ENCODE measurements at places on chromosomes 7 and 10.

DNA sequence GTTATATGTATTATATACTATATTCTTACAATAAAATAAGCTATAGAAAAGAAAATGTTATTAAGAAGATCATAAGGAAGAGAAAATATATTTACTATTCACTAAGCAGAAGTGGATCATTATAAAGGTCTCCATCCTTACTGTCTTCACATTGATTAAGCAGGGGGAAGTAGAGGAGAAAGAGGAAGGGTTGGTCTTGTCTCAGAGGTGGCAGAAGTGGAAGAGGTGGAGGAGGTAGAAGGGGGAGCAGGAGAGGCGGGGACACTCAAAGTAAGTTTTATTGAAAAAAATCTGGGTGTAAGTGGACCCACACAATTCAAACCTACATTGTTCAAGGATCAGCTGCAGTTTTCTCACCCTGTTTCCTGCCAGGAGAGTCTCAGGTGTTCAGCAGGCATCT is 28.9 kb upstream of the ERCC6 start:
- DNase-seq = no peak

- no peak for DNase-seq
Observed at GRCh38 chr7:13849163-13849892, 140.1 kb downstream of the ETV1 start.

DNA sequence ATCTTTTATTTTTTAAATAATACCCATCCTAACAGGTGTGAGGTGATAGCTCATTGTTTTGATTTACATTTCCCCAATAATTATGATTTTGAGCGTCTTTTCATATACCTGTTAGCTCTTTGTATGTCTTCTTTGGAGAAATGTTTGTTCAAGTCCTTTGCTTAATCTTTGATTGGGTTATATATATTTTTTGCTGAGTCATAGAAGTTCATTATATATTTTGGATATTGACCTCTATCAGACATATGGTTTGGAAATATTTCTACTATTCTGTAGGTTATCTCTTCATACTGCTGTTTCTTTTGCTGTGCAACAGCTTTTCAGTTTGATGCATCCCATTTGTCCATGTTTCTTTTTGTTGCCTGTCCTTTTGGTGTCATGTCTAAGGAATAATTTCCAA is 23.6 kb upstream of the HYAL4 start:
- no peak for DNase-seq

DNA sequence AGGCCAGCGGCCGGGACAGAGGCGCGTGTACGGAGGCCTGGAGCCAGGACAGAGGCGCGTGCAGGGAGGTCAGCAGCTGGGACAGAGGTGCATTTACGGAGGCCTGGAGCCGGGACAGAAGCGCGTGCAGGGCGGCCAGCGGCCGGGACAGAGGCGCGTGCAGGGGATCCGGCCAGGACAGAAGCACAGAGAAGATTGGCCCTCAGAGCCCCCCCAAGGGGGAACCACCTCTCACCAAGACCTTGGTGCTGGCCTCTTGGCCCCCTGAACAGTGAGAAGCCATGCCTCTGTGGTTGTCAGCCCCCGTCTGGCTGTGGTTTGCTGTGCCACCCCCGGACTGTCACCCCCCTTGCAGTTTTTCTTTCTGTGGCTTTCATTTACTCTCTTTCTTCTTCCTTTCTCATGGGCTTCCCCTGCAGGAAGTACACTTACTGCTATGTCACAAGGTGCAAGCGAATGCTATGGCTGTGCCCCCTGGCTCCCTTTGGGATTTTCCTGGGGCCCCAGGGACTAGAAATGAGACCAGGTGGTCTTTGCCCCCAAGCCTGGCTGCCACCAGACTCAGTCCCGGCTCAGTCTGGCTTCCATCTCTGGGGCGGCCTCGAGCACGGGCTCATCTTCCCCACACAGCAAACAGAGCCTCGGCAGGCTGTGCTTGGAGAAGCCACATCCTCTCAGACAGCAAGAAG is 41.1 kb downstream of the INSIG1 start:
- DNase-seq = no peak

DNA sequence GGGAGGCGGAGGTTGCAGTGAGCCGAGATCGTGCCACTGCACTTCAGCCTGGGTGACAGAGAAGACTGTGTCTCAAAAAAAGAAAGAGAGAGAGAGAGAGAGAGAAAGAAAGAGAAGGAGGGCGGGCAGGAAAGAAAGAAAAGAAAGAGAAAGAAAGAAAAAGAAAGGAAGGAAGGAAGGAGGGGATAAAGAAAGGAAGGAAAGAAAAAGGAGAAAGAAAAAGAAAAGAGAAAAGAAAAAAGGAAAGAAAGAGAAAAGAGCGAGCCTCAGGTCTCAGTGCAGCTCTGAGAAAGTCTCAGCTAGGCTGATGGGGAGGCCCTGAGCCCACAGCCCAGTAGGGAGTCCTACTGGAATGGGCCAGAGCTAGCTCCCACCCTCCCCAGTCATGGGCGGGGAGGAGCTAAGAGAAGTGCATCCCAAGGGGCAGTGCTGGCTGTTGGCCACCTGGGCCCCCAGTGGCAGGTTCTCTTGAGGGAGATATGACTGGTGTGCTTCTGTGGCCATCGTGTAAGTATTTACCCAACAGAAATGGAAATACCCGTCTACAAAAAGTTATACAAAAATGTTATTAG is 69.3 kb downstream of the ABRAXAS2 start:
- DNase-seq = no peak

DNA sequence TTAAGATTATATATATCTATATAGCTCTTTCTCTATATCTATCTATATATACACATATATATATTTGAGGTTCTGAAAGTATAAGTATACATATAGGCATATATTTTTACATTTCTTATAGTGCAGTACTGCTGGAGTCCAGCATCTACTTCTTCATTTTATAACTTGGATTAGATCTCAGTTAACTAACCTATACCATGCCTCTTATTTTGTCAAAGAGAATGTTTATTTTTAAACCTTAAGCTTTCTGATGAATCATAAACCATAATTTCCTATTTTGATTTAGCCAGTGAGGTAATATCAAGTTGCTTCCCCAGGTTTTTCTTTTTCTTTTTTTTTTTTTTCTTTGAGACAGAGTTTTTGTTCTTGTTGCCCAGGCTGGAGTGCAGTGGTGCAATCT is 8.1 kb downstream of the ZNF32 start:
- DNase-seq = no peak

DNA sequence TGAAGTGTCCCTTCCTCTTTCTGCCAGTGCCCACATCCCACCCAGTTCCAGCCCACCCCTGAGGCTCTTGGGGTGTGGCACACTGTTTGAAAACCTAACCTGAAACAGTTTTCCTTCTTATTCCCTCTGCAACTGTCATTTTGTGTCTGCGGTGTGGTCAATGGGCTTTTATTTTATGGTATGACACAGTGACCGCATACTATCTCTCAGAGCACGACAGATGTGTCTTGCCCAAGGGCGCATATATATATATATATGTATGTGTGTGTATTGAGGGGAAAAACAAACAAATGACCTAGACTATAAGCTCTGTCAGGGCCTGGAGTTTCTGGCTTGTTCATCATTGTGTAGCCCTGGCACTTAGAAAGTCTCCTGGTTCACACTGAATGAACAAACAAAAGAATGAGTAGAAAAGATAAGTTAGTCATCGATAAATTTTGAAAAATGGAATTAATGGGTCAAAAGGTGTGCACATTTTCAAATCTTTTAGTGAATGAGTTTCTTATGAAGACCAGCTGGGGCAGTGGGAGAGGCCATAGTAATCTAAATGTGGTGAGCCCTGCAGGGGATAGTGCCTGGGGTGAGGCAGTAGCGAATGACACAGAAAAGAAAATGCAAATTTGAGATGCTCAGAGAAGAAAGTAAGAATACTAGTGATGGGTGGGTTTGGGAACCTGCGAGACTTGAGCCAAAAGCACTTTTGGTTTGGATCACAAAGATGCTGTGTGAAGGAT is 198.4 kb downstream of the SNX10 start:
- no peak for DNase-seq

- no peak for DNase-seq
Observed at GRCh38 chr10:90960355-90960814, 39.5 kb upstream of the ANKRD1 start.

GRCh38 chr10:112502536-112502935 is 55.5 kb downstream of the VTI1A start:
- DNase-seq = no peak

All from NCI-H2029 (cell line).